Erythroblast (primary cell): ENCODE measurements at places on chromosomes 7 and 10.

GRCh38 chr7:123468303-123468702 is 66.1 kb downstream of the IQUB start:
- no peak for DNase-seq

DNA sequence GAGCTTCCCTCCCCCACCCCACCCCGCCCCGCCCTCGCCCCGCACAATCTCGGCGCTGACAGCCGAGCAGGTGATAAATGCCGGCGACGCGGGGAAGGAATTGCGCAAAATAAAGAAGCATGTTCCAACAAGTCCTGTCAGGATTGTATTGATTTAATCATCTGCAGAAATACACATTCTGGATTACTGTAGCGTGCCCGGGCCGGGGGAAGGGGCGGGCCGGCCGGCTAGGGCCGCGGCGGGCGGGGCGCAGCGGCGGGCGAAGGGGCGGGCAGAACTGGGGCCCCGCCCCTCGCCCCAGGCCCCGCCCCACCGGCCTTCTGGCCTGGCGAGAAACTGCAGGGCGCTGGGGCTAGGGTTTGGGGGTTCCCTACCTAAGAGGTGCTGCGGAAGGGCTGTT is 88.9 kb upstream of the PAX2 start:
- no peak for DNase-seq

DNA sequence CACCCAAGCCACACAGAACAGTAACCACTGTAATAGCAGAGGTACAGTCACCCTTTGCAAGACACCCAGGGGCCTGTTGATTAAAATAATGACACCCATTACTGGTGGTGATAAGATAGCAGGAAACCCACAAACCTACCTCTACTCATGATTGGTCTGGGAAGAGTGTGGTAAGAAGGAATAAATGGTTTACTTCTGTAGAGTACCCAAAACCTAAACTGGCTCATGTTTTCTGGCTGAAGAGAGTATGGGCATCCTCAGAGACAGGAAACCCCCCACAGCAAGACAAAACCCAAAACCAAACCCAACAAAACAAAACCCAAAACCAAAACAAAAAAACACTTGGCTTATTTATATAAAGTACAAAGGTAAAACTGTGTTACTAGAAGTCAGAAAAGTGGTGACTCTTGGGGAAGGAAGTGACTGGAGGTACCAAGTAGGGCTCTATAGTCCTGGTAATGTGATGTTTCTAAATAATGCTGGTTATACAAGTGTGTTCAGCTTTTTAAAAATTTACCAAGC is 15.5 kb upstream of the DNAJB12 start:
- DNase-seq: no peak

- DNase-seq: peak; percentile 68
Measured at GRCh38 chr7:2231992-2232765, 566 bp downstream of the MAD1L1 start.

DNA sequence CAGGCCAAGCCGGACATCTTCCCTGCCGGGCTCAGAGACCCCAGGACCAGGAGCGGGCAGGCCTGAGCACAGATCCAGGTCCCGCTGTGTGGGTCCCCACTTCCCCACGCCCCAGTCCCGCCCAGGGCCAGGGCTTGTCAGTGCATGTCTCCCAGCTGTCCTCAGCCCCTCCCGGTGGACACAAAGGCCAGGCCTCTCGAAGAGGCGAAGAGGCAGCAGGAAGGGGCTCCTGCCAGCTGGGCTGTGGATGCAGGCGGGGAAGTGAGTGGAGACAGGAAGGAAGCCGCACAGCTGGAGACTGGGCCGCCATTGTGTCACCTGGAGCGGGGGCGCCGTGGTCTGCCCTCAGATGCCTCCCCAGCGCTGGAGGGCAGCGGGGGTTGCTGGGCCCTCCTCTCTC is 4.8 kb downstream of the GRIFIN start:
- no peak for DNase-seq

DNA sequence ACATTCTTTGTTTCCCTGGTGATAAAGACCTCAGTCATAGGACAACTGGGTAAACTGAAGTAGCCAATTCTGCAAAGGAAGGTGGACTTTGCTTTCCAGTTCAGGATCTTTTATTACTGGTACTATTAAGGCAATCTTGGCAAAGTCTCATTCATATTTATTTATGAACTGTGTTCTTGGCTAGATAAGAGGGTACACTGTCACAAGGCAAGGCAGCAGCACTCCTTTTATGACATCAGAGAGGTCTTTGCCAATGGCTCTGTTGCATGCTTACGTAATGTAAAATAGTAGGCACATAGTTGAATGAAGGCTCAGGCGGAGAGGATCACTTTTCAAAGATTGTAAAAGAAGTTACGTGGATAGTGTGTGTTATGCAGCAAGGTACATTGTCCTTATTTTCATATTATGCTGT is 63.7 kb upstream of the PDK4 start:
- no peak for DNase-seq

DNA sequence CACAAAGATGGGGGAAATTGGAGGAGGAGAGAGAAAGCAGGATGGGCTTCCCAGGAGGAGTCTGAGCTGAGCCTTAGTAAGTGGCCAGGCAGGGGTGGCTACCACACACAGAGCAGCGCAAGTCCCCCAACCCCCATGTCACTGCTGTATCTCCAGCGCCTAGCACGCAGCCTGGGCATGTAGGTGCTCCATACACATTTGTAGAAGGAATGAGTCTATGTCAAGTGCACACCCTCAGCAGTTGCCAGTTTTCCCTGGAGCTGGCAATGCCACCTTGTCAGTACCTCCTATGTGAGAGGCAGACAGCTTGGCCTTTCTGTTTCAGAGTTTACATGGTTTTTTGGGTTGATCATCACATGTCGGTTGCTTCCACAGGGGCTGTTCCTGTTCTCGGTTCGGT is 116.1 kb downstream of the CLEC2L start:
- no peak for DNase-seq

- no peak for DNase-seq
Measured at GRCh38 chr10:122990278-122990677, 10.1 kb downstream of the PSTK start.

DNA sequence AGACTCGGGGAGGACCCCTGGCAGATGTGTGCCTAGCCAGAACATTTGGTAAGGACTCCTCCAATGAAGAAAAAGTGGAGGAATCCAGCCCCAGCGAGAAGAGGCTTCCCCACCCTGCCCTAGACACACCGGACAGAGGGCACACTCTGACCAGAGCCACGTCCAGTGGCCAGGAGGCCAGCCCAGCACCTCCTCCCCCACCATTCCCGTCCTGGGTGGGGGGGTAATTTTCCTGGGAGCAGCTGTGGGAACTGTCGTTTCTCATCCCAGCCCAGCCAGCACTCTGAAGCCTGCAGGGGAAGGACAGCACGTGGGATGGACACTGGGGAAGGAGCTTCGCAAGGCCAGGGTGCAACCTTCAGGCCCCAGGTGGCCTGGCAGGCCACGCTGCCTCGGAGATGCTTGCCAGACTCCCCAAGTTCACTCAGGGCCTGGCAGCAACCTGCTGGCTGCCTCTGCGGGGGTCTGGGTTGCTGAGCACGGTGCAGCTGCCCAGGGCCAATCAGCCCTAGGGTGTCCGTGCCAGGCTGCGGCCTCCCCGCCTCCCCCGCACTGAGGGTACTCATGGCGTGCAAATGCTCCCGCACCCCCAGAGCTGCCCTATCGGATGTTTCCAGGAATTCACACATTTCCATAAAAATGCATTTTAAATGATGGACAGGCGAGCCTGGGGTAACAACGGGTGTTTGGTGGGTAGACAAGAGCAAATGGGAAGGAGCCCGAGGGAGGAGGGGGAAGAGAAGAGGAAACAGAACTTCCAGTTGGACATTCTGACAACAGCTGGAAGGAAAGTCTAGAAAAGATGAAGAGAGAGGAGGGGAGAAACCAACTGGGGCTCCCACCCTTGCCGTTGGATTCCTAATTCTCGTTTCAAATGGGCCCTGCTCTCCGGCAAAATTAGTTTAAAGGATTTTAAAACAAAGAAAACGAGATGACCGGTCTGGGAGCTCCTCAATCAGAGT is 1.9 kb upstream of the EN2 start:
- DNase-seq: no peak

GRCh38 chr10:77504873-77505257 is 132.7 kb downstream of the KCNMA1 start:
- no peak for DNase-seq

- DNase-seq: no peak
Measured at GRCh38 chr7:2065528-2065927, 167.2 kb downstream of the MAD1L1 start.
